Hippocampal formation (tissue), 2 donors: ENCODE measurements at places on chromosomes 5 and 9.

GRCh38 chr5:124232515-124232914 lies 513.9 kb downstream of the ZNF608 start:
- no peak for DNase-seq

DNA sequence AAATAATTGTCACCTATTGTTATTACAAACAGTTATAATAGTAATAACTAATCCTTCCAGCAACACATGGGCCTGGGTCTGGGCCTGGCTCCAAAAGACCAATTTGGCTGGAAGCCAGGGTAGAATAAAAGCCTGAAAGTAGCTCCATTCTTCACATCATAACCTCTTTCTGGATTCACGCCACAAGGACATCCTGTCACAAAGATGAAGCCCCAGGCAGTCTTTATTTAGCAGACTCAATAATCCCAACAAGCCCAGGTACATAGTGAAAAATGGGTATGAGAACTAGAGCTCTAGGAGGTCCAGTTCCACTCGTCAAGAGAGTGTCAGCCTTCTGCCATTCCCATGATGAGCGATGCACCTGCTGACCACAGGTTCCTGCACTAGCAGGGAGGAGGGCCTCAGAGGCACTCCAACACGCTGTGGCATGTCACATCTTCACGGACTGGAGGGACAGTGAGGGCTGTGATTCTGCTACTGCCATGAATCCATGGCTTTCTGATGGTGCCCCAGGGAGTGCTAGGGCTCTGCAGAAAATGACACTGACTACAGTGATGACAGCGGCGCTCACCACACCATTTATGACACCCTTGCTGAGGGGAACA lies 124.9 kb downstream of the SPOCK1 start:
- DNase-seq = no peak

DNA sequence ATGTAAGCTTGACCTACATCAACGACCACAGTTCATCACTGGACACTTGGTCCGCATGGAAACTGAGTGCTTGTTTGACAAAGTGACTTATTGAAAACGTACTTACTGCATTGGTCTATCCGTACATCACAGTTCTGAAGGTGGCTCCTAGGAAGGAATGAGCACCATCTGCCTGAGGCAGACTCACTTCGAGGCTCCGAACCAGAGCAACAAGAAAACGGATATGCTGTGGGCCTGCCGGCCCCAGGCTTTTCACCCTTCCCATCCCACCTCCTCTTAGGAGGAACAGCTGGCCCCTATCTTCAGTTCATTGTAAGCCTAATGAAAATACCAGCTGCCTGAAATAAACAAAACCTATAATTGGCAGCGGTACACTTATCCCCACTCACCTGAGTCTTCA lies 67.2 kb upstream of the TSLP start:
- no peak for DNase-seq

DNA sequence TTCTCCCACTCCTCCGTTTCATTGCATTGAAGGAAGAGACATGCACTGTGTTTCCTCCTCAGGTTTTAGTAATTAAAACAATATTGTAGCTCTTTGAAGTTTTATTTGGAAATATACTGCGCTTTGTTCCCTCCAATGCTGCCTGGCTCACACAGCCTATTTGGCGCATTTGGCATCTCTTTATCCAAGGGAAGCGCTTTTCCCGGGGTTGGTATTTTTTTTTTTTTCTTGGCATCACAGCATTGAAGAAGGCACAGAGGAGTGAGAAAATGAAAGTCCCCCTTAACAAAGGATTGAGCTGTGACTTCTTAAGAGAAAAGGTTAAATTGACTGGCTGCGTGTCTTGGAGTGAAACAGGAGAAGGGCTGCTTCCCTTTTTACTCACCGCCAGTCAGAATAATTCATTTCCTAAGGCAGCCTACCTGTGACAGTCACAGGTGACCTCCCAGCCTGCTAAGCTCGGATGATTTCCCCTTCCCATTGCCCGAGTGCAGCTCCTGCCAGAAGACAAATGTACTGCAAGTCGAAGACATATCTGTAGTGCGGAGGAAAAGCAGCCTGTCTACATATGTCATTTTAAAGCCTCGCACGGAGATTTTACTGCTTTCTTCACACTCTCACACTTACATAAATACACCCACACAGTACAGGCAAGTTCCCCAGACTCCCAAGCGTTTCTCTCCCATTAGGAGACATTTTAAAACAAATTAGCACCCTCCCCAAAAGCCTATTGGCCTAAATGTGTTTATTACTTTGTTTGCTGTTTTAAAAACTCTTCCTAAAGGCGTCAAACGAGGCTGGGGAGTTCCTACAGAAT lies 665.5 kb upstream of the ZNF608 start:
- DNase-seq = peak; percentile 52

DNA sequence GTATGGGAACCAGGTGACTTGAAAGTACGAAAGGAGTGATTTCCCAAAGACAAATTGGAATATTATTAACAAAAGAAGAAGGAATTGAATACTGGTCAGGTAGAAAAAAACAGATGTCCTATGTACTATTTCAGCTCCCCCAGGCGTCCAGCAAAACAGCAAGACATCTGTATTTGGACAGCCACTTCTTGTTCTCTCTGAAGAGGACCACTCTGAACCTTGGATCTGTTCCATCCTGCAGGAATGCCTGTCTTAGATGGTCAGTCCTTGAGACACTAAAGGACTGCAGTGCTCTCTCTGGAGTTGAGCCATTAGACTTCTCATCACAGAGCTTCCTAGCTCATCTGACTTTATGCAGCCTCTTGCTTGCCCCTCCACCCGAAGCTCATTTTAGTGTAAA lies 74.4 kb upstream of the RARS1 start:
- DNase-seq = no peak

GRCh38 chr9:120284821-120285220 lies 295.1 kb downstream of the CDK5RAP2 start:
- DNase-seq = no peak

DNA sequence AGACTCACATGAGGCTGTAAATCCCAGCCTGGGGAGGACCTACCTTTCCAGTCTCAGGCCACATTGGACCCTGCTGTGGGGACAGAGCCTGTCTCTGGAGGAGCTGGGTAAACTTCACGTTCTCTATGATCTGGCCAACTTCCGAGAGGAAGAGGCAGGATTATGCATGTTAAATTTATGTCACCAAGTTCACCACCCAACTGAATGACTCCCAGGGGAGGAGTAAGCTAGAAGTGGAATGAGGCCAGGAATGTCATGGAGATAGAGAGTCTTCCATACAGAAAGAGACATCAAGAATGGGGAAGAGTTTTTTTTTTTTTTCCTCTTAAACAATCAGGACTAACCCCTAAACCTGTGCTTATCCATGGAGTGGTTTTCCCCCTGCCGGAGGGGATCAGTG lies 90.3 kb upstream of the PALM2AKAP2 start:
- no peak for DNase-seq

DNA sequence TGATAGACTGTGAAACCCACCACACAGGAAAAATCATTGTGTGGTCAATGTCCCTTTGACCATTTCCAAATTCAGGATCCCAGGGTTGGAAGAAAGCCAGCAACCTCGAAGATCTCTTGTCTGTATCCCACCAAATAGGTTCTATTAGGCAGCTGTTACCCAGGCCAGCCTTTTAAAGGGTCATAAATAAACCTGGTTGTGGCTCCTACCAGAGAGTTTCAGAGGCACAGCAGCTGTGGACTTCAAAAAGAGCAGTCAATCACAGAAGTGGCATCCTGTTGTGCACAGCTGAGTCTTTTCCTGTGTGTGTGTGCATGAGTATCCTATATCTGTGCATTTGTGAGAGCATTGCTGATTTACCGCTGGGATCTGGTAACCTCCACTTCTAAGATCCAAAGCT lies 23.7 kb upstream of the OR2S2 start:
- DNase-seq = no peak

- no peak for DNase-seq
Measured at GRCh38 chr9:37840560-37841194, 40.1 kb downstream of the DCAF10 start.

DNA sequence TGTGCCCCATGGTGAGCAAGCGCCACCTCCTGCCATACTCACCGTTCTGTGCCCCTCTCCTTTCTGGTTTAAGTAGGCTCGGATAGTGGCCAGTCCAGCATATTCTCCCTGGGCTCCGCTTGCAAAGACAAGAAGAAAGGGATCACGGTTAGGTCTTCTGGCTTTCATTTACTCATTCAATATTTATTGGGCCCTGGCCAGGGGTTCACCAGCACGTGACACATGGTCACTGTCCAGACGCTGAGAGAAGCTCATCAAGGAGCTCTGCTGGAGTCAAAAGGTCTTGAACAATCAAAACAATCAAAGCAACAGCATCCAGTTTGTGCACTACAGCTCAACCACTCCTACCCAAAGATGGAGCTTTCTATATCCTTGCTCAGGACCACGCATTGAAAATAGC lies 80.2 kb downstream of the GLDC start:
- DNase-seq = no peak

GRCh38 chr5:132184588-132184987 lies 43.1 kb downstream of the P4HA2 start:
- no peak for DNase-seq

DNA sequence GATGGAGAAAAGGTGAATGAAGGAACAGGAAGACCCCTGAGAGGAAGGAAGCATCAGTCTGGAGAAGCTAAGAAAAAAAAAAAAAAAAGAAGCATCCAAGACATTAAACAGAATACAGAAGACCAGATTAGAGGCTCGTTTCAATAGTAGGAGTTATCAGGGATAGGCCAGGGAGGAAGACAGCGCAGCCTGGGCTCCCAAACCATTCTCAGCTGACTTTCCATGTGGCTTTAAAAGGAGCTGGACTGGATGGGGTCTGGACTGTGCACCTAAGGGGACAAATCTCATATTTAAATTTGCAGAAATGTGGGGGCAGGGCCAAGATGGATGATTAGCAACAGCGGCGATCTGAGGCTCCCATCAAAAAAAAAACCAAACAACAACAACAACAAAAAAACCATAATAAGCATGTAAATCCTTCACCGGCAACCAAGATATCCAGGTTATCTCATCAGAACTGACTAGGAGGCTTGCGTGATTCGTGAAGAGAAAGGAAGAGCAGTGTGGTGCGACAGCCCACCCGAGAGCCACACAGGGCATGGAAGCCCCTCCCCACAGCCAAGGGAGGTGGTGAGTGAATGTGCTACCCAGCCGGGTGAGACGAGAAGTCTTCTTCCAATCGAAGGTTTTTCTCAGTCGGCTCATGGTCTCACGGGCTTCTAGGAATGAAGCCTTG lies 114.9 kb upstream of the ADAMTS16 start:
- no peak for DNase-seq

DNA sequence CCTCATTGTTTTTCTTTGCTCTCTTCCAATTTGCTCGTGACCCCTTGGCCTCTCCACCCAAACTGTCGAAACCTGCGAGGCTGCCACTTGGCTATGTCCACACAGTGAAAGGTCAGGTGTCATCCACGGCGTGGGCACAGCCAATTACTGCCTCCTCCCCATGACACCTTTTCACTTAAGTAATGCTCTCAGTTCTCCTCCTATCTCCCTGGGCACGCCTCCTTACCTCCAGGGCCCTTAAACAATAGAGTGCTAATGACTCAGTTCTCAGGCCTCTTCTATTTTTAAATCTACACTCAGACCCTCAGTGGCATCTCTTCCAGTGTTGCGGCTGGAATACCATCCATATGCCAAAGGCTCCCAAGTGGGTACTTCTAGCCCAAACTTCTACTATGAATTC lies 256.8 kb downstream of the ROR2 start:
- no peak for DNase-seq

DNA sequence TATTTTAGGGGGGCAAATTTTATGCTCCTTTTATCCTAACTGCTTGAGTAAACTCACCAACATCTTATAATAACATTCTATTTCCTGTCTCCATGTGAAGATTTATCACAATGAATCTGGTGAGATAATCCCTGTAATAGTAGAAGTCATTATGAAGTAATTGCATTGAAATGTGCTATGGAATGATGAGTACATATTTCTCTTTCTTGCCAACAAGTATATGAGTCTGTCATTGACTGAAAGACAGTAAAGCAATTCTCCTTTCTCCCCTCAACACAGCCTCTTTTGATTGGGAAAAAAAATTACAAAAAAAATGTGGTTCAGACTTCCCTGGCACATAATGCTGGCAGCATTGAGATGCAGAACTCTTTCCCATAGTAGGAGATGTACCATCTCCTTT lies 459.2 kb upstream of the RGMB start:
- DNase-seq = no peak

- no peak for DNase-seq
Measured at GRCh38 chr9:17088566-17088965, 46.3 kb upstream of the CNTLN start.

DNA sequence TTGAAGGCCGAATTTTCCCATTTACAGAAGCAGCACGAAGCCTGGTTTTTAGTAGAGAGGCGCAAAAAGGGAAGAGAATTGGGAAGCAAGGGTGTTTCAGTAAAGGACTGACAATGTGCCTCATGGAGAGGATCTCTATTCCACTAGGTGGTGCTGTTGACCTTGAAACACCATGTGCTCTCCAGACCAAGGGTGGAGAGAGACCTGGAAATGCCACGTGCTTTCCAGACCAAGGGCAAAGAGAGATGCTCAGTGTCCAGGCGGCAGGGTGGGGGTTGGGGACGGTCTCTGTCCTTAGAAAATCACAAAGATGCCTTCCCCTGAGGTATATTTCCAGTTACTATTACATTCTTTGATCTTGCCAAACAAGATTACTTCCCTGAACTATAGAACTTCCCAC lies 425.3 kb downstream of the CSNK1G3 start:
- DNase-seq = peak; percentile 1

DNA sequence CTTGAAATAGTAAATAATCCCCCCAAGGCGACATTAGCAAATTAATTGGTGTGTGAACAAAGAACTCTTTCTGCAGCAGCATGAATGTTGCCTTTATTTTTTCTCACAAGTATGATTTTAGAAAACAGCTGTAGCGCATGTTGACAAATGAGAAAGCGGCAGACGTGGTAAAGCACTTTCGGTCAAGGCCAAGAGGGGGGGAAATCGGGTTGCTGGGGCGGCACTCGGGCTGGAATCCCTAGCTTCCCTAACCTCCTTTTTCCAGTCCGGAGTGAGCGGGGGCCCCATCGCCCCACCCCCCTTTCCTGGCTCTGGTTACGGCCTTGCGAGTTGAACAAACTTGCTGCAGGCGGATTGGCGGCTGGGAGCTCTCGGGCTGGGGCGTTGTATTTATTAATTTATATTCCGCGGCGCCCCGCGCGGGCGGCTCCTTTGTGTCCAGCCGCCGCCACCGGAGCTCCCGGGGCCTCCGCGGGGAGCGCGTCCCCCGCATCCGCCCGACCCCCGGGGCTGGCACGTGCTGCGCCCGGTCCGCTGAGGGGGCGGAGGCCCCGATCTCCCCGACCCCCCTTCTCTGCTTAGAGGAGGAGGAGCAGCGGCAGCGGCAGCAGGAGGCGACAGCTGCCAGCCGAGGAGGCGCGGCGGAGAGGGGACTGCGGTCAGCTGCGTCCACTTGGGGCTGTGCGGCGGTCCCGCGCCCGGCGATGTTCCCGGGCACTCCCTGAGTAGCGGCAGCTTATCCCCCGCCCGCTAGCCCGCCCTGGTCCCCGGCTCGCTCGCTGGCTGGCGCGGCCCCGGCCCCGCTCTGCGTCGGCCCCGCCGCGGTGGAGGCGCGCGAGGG lies at the start of gene RHOBTB3:
Gene RHOBTB3, plus strand, starts transcription at position 607 of the 841 bp plus-strand sequence. CDS start 347 bp downstream, outside the sequence.
- peak; percentile 85 for DNase-seq

- no peak for DNase-seq
Measured at GRCh38 chr5:83375049-83375745, 96.3 kb upstream of the VCAN start.
